ENCODE measurements at places on chromosomes 3 and 15.

DNA sequence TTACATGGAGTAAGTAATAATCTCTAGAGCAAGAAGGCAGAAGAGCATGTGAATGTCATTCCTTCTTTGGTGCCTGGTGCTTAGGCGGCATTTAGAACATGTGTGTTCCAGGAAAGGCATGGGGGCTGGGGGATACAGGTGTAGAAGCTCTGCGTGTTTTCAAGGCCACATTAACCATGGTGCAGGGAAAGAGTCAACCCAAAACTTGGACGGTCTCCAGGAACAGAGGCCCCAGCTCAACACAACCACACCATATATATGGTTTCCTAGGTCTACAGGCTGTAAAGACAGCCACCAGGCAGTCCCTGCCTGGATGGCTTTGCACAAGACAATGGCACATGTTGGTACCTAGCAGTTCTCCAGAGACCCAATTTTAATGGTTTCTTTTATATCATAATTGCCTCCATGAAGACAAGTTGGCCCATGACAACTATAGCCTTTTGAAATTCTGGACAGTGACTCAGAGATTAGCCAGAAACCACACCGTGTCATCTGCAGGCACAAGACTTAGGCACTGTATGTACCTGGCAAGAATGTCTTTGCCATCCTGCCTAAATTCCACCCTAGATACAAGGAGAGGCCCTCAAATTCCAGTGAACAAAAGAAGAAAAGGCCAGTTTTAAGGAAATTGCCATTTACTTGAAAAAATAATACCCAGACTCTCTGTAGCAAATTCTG is 25.0 kb upstream of the DGKG start:
- no peak for DNase-seq

DNA sequence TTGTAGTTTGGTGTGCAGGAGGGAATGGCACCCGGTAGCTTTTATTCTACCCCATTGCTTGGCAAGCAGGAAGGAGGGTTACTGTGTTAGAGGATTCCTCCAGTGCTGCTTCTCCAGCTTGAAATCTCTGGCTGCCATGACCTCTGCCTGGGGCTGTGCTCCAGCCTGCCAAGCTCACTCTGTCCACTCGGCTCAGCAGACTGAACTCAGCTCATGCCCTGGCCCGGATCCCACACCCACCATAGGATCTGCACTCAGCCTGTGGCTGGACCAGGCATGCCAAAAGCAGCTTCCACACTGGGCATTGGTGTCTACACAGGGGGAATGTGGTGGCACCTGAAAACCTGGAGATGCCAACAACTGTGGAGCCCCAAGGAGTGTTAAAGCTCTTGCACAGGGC is 26.3 kb downstream of the CLDN16 start:
- no peak for DNase-seq

DNA sequence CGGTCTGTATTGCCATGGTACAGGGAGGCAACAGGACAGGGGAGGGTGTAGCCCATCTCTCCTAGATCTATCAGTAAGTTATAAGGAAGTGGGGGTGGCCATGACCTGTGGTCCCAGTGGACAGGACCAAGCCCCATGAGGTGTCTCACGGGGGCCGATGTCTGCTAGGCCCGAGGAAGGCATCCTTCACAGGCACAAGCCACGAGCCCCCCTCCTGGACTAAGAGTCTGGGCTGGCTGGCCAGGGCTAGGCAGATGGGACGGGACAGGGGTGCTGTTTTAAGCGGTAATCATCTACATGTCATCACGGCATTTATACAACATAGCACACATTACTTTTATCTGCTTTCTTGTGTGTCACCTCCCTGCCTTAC is 2.6 kb upstream of the TBC1D2B start:
- DNase-seq: no peak

- no peak for DNase-seq
Measured at GRCh38 chr3:18236726-18237125, 188.4 kb downstream of the SATB1 start.

DNA sequence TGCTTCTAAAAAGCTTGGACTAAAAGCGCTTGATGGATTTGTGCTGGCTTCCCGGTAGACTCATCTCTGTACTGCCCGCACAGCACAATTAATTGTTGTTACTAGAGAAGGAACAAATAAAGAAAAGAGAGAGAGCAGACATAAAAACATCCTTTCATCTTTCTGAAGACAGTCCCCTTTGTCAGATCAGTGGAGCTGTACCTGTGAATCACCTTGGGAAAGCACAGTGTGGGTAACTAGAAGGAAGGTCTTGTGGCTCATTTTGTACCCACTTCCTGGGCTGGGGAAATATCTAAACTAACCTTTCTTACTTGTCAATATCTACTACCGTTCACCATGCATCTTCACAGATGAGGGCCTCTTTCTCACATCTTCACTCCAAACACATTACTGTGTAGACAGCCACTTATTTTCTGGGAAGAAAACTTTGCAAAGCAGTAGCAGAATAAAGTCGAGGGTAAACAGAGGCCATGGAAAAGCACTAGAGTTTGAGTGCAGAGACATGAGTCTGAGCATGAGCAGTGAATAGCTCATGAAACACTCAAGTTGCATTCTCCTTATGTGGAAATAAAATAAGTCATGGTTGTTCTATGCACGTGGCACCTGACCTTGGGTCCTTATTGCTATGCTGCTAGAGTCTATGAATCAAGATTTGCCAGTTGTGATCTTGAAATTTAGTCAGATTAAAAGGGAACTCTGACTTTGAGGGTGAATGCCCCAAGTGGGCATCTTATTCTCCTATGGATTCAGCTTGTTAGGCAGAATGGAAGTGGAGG is 169.3 kb downstream of the LPP start:
- no peak for DNase-seq

- no peak for DNase-seq
Measured at GRCh38 chr15:87680208-87680607, 576.3 kb downstream of the NTRK3 start.

- no peak for DNase-seq
Measured at GRCh38 chr3:12797124-12797891, 828 bp downstream of the CAND2 start.

DNA sequence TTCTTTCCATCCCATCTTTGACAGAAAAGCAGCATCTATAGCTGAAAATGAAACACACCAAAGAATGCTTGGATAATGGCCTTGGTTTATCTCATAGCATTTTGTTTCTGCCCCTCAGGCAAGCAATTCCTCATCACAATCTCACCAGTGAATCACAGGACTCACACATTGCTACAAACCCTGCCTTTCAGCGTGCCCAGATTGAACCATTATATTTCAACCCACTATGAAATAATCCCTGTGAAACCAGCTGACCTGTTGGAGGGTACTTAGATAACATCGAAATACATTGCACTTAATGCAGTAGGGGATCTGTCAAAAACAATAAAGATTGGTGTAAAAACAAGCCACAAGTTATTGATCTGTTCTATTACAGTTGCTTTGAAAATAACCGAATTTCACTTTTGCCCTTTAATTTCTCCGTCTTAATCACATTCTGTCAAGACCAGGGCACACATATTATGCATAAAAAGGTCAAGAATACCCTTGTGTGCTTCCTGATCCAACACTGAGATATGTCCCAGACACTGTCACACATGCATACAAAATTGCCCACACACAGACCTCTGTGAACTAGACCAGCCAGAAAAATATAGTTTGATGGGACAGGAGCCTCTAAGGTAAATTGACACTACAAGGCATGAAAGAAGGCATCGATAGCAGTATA is 839.8 kb downstream of the NTRK3 start:
- DNase-seq: no peak

DNA sequence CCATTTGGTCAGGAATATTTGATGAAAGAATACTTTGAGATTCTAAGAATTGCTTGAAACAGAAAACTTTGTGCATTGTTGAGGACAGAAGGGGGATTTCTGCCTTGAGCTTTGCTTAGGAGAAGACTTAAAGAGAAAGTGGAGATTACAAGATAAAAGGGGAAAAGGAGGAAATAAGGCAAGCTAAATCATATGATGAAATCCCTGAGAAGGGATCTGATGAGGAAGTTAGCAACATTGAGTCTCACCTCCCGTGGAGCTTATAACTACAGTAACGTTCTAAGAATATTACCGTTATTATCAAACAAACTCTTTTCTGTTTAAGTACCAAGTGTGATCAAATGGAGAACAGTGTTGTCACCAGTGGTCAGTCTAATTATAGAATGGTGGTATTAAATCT is 414.7 kb upstream of the NAALADL2 start:
- DNase-seq: no peak

- no peak for DNase-seq
Measured at GRCh38 chr3:44892689-44893088, 18.3 kb downstream of the TGM4 start.

DNA sequence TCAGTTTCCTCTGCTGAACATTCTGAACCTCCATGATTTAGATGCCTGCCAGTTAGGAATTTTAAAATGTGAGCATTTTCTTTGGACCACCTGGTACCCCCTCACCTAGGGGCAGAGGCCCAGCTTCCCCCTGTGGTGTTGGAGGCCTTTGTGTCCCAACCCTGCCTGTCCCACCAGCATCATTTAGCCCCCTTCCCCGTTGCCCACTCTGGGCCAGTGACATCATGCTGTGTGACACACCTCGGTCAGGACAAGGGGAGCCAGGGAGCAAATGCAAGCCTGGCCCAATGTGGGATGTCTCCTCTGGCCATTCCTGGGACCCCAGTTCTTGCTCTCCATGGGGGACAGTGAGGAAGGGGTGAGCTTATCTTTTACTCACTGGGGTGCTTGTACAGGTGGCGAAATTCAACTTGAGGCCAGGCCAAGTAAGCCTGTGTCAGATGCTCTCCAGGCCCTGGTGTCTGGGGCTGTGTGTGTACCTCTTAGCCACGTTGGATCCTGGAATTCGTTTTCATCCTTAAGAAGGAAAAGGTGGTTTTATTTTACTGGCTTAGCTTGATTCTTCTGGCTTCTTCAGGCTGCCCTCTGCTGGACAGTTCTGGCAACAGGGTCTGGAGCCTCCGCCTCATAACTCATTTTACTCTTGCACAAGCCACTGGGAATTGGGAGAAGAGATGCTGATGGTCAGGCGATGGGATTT is 49.7 kb upstream of the MYZAP start:
- DNase-seq: no peak

- DNase-seq: no peak
Measured at GRCh38 chr15:36291501-36291900, 287.9 kb upstream of the CDIN1 start.

GRCh38 chr3:50487181-50487580 is 16.3 kb downstream of the CACNA2D2 start:
- DNase-seq: no peak

GRCh38 chr3:192637803-192638202 is 89.5 kb downstream of the FGF12 start:
- DNase-seq: peak; percentile 72

DNA sequence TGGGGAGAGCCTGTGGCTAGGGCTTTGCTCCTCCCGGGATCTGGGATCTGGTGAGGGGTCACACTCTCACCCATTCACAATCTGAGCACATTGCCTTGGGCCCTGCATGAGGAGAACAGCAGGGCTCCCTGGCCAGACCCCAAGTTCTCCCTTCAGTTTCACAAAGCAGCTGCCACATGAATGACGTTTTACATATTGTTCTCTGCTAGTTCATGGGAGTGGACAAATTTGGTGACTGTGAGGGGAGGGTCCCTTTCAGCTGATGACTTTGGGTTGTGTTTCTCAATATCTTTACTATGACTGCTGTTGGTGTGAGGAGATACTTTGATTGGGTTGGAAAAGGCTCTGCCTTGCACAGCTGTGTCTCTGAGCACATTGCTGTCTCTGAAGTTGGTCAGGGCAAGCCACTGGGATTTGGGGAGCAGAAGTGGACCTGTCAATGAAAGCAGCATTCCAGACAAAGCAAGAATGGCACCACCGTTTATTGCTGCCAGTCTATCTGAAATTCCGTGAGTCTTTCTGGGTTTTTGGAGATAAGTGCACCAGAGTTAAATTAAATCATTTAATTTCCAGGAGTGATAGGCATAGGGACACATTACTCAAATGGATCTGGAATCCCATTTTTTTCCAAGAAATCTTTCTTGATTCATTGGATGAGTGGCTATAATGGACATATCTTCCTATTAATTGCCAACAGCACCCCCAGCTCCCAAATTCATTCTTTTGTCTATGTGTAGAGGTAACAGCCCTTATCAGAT is 10.3 kb downstream of the TIMP4 start:
- no peak for DNase-seq

- DNase-seq: no peak
Measured at GRCh38 chr3:149736953-149737205, 15.4 kb downstream of the COMMD2 start.

- DNase-seq: no peak
Measured at GRCh38 chr3:88997260-88997659, 110.2 kb upstream of the EPHA3 start.

DNA sequence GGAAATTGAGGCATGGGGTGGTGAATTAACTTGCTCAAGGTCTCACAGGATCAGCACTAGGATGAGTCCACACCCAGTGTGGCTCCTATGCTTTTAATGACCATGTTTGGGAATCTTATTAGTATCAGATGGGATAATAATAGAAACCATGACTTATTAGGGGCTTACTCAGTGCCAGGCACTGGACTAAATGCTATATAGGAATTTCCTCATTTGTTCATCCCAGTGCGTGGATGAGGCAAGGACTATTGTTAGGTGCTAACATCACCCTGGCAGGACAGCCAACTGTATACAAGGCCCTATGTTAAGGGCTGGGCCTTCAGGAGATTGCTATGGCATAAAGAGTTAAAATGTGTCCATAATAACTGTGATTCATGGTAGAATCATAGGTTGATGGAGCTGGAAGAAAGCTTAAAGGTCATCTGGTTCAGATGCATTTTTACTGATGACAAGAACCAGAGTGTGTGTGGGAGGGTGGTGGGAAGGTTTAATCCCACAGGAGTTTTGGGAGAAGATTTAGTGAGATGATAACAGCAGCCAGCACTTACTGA is 4.7 kb upstream of the FEM1B start:
- no peak for DNase-seq

DNA sequence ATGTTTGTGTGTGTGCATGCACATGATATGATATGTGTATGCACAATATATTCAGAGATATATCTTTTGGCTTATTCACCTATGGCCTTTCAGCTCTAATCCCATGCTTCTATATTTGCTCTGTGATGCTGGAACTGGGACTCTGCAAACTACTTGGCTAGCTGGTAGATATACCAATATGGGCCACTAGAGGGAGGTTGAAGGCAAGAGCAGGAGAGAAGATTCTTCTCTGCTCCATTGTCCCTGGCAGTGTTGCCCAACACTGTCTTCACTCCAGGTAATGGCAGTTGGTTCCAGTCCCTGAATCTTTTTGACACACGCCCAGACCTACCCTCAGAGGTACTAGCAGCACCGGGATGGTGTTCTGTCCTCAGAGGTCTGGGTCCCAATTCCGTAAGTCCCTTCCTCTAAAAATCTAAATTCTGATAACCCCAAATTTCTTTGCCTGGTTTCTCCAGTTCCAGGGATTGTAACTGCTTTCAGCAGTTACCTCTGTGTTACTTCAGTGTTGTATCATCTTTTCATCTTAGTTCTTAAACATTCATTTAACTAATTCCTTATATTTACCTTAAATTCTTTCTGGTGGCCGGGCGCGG is 44.7 kb downstream of the GTPBP8 start:
- DNase-seq: peak; percentile 4

- DNase-seq: no peak
Measured at GRCh38 chr15:67771189-67771800, 54.0 kb upstream of the SKOR1 start.
